Activated CD8-positive, alpha-beta T cell treated with anti-CD3 and anti-CD28 coated beads for 36 hours (primary cell): ENCODE measurements at places on chromosomes 6 and 20. TPM values are rescaled to one million over a fixed set of nuclear protein-coding genes. Genes with fewer than 3 reads are reported as not detected.

EFCAB8 gene
- 0.89 TPM for total RNA-seq

DNA sequence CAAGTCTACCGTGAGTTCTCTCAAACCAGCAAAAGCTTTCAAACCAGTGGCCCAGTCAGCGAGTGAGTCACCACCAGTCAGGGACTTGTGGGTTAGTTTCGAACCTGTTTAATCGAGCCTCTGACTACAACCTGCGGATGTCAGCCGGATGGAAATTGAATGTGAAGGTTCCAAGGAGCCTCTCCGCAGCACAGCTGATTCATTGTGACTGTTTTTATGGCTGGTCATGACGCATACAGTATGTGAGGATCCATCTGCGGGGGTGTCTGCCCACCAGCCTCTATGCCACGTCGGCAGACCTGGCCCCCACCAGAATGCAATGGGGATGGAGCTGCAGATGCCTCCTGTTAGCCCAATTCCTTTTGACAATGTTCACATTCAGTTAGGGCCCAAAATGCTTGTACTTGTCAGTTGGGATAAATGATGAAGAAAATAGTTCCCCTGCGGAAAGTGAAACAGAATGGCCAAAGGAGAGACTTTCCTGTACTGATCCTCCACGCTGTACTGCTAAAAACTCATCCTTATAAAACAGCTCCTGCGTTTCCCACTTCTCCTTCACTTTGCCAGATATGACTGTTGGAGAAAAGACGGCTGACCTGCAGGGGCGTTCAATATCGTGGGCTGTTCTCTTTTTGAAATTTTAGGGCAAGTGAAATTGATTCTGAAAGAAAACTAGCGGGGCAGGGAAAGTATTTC lies 206.6 kb downstream of the TFAP2B start:
- no peak for DNase-seq
- H3K27me3 ChIP-seq: no peaks in the 10 kb centered on the region
- no peaks in the 10 kb centered on the region for H3K36me3 ChIP-seq
- H3K4me3 ChIP-seq: no peak overlapping the region

DNA sequence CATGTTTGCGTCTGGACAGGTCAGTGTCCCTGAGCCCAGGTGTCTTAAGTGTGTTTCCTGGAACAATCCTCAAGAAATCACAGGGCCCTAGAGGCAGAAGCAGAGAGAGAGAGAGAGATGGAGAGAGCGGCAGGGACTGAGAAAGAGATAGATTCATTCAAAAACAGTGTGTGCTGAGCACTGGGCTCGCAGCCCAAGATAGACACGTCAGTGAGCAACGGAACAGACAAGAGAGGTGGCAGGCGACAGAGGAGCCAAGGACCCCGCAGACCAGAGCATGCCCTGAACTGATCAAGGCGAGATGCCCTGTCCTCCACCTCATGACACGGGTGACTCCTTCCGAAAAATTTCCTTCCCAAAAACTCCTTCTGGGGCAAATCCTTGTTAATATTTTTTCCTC lies 362.0 kb upstream of the SULF2 start:
- no peaks in the 10 kb centered on the region for H3K4me1 ChIP-seq
- H3K36me3 ChIP-seq: no peaks in the 10 kb centered on the region
- no peak overlapping the region for H3K4me3 ChIP-seq
- peaks cover under 1% of the 10 kb centered on the region for H3K27me3 ChIP-seq

- no peak overlapping the region for H3K4me3 ChIP-seq
- peaks cover 22% of the 10 kb centered on the region for H3K4me1 ChIP-seq
- H3K27me3 ChIP-seq: peaks cover 42% of the 10 kb centered on the region
Measured at GRCh38 chr20:63847237-63848002, 13.9 kb upstream of the ABHD16B start.

DNA sequence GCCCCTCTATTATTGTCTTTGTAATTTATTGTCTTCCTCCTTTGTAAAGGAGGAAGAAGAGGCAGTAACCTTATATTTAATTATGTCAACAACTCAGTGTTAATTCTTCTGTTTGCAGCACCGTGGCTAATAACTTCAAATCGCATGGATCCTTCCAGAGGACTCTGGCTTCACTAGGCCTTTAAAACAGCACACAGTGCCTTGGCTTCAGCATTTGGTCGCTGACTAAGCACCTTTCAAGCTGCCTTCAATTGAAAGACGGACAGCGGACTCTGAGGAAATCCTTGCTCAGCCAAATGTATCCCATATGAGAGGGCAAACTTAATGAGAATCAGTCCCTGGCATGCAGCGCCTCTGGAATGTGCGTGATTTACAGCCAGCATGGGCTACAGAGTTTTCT lies 64.2 kb downstream of the SGK1 start:
- H3K27ac ChIP-seq: no peak overlapping the region
- no peaks in the 10 kb centered on the region for H3K27me3 ChIP-seq
- DNase-seq: no peak

RMND1 gene
- total RNA-seq: 19.0 TPM

CST2 gene
- not detected for total RNA-seq

GRCh38 chr6:13248584-13248985 lies 79.8 kb downstream of the TBC1D7 start:
- H3K36me3 ChIP-seq: no peaks in the 10 kb centered on the region
- H3K4me1 ChIP-seq: no peaks in the 10 kb centered on the region
- H3K4me3 ChIP-seq: no peak overlapping the region
- DNase-seq: no peak

GRCh38 chr6:165661664-165662025 lies 1.4 kb downstream of the PDE10A start:
- no peak overlapping the region for H3K4me3 ChIP-seq
- no peaks in the 10 kb centered on the region for H3K36me3 ChIP-seq
- no peak for DNase-seq
- H3K4me1 ChIP-seq: peaks cover 5% of the 10 kb centered on the region

FAM135A gene
- 9.4 TPM for total RNA-seq

UBD gene
- 0.67 TPM for total RNA-seq

DNA sequence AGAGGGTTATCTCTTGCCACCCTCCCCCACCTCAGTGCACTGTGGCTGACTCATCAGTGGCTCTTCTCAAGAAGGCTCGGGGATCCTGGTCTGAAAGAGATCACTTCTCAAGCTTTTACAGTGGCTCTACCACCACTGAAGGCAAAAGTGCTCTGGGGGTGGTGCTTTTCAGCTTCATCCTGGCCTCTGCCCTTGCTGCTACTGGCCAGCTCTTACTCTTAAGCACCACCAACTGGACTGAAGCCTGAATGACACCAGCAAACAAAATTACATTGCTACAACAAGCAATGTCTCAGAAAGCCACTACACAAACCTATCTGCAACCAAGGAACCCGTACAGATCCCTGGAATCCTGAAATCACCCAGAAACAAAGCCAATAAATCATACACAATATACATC lies 402.1 kb downstream of the EPHA7 start:
- no peak overlapping the region for H3K27ac ChIP-seq
- H3K4me1 ChIP-seq: no peaks in the 10 kb centered on the region
- H3K36me3 ChIP-seq: no peaks in the 10 kb centered on the region
- H3K27me3 ChIP-seq: no peaks in the 10 kb centered on the region
- no peak for DNase-seq

FOXS1 gene
- not detected for total RNA-seq

- no peak for DNase-seq
- H3K36me3 ChIP-seq: no peaks in the 10 kb centered on the region
- H3K27me3 ChIP-seq: no peaks in the 10 kb centered on the region
- H3K27ac ChIP-seq: no peak overlapping the region
Measured at GRCh38 chr6:136067731-136068341, 182.3 kb downstream of the MTFR2 start.

DNA sequence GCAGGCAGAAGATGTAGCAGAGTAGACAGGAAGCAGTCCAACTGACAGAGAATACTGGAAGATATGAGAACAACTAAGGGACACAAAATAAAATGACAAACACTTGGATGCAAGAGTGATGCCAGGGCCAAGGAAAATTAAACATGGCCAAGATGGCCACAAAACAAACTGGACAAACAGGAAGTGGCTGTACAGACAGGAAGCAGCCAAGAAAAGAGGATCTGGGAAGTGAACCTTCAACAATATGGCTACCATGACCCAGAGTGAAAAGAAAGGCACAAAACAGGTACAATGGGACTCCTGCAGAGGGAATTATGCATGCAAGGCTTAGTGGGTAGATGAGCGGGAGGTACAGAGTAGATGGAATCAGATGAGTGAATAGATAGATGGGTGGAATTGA lies 29.1 kb downstream of the HLA-DPB1 start:
- no peaks in the 10 kb centered on the region for H3K4me1 ChIP-seq
- H3K4me3 ChIP-seq: no peak overlapping the region
- peaks cover 42% of the 10 kb centered on the region for H3K27me3 ChIP-seq
- H3K36me3 ChIP-seq: no peaks in the 10 kb centered on the region
- no peak overlapping the region for H3K27ac ChIP-seq
- no peak for DNase-seq

- H3K36me3 ChIP-seq: no peaks in the 10 kb centered on the region
- peaks cover 1% of the 10 kb centered on the region for H3K27me3 ChIP-seq
Measured at GRCh38 chr20:35592339-35592974, 23.2 kb upstream of the SPAG4 start.

DNA sequence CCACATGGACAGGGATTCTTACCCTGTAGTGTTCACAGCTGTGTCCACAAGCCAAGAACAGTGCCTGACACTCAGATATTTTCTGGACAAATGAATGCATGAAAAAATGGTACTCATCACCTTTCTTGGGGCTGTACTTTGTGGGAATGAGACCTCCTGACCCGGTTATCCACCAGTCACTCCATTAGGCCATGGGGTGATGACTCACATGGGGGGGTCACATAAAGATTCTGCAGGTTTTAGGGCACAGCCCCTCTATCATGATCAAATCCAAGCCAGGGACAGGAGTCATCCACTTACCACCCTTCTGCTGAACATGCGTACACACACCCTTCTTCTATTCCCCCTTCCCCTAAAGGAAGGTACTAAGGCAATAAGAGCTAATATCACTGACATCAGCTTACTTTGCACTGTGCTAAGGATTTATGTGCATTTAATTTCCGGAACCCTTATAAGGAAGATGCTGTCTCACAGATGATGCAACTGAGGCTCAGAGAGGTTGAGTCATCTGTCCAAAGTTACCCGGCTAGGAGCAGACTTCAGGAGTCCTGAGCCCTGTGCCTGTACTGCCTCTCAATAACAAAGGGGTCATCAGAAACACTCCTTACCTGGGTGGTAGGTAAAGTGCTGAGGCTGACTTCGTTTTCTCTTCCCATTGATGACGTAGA lies 107.8 kb downstream of the NFATC2 start:
- no peaks in the 10 kb centered on the region for H3K27me3 ChIP-seq
- H3K27ac ChIP-seq: no peak overlapping the region
- peaks cover 67% of the 10 kb centered on the region for H3K36me3 ChIP-seq
- no peak overlapping the region for H3K4me3 ChIP-seq
